HCT116 (cell line): ENCODE measurements at places on chromosomes 2 and 18. TPM values are rescaled to one million over a fixed set of nuclear protein-coding genes. Genes with fewer than 3 reads are reported as not detected.

Gene BCL11A
- 0.71 TPM for total RNA-seq

Gene FLACC1
- 0.74 TPM for total RNA-seq

Gene TNFAIP6
- total RNA-seq = not detected

Gene OTOS
- total RNA-seq = not detected

Gene RBKS
- 2.4 TPM for total RNA-seq

Gene GAREM1
- 11.1 TPM for total RNA-seq

Gene CPO
- 0.32 TPM for total RNA-seq

Gene CPLX4
- total RNA-seq = not detected

Gene ABCB11
- total RNA-seq = 0.12 TPM

Gene LYPD1
- not detected for total RNA-seq

Gene DSG2
- total RNA-seq = 123 TPM

Gene STPG4
- total RNA-seq = 10.6 TPM

Gene REEP1
- total RNA-seq = 5.9 TPM

Gene NEUROD1
- not detected for total RNA-seq

Gene CSRNP3
- total RNA-seq = 0.05 TPM

Gene FBXO48
- total RNA-seq = 0.91 TPM

Gene FHOD3
- total RNA-seq = 4.0 TPM

Gene AP1S3
- total RNA-seq = 185 TPM

Gene REG3G
- total RNA-seq = 0.86 TPM

Gene ABHD1
- not detected for total RNA-seq

Gene DSC2
- total RNA-seq = 33.4 TPM

Gene RIT2
- not detected for total RNA-seq

Gene RAB6C
- not detected for total RNA-seq

Gene ABCG8
- total RNA-seq = 0.05 TPM

Gene EPHA4
- total RNA-seq = 3.5 TPM

Gene TUBA3E
- total RNA-seq = not detected

Gene OSBPL1A
- total RNA-seq = 18.9 TPM

Gene ITPRID2
- total RNA-seq = 1,605 TPM

Gene QPCT
- total RNA-seq = not detected

Gene SIX3
- 1.2 TPM for total RNA-seq

Gene SCYGR2
- not detected for total RNA-seq

Gene CAB39
- 63.6 TPM for total RNA-seq

Gene ANKRD30BL
- not detected for total RNA-seq

Gene SERPINB10
- total RNA-seq = not detected

Gene PRSS56
- total RNA-seq = not detected
